ENCODE measurements at places on chromosomes 7 and 10.

- DNase-seq, result no peak
Observed at GRCh38 chr7:106916679-106917078, 51.6 kb downstream of the PIK3CG start.

DNA sequence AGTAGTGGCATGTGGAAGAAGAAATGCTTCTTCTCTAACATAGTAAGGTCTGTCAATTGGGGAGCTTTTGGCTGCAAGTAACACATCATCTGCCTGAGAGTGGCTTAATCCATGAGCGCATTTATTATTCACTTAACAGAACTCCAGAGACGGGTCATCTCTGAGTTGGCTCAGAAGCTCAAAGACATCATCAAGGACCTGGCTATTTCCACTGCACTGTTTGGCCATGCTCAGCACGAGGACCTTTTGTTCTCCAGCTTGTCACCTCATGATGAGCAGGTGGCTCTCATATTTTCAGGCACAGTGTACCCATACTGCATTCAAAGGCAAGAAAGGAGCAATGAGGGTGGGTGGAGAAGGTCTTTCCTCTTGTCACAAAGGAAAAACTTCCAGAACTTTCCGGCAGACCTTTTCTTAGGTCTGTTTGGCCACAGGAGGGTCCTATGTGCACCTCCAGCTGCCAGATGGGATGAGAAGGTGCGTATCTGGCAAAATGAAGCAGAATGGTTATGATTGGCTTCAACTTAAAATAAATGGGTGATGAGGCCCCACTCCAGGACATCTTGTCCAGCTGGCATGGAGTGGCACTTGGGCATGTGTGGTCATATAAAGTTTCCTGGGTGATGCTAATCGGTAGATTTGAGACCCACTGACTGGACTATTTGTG is 55.6 kb upstream of the SHH start:
- no peak for DNase-seq

GRCh38 chr10:7460006-7460405 is 49.2 kb upstream of the SFMBT2 start:
- no peak for DNase-seq

GRCh38 chr7:18573410-18574234 is 78.1 kb downstream of the HDAC9 start:
- no peak for DNase-seq

DNA sequence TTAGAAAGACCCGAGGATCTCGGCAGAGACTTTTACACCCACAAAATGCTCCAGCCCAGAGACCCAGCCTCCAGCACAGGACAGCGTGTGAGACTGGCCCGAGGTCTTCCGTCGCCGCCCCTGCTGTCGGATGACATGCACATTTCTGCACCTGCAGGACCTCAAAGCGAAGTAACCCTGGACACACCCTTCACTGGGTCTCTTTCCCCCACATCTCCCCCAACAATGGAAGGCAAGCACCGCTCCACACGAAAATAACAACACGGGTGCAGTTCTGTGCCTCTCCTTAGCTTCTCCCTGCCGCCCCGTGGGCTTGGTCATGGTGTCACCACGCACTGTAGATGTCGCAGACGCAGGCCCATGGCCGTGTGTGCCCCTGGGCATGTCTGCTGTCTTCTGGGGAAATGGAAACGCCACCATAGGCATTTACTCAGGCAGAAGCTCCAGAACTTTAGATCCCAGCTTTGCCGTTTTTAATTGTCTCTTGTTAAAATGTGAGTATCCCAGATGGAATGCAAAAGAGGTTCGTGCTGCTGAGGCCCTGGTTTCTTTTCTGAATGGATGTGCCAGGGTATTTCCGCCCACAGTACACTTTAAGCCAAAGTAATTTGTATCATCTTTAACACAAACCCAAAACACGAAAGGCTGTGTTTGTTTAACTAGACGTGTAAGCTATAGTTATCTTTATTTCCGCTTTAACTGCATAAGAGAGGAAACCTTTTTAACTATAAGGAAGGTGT is 237.9 kb downstream of the MGMT start:
- no peak for DNase-seq

- no peak for DNase-seq
Observed at GRCh38 chr10:43221419-43222209, 45.3 kb downstream of the RASGEF1A start.

GRCh38 chr10:11594589-11595394 is 16.7 kb downstream of the USP6NL start:
- DNase-seq, result no peak

DNA sequence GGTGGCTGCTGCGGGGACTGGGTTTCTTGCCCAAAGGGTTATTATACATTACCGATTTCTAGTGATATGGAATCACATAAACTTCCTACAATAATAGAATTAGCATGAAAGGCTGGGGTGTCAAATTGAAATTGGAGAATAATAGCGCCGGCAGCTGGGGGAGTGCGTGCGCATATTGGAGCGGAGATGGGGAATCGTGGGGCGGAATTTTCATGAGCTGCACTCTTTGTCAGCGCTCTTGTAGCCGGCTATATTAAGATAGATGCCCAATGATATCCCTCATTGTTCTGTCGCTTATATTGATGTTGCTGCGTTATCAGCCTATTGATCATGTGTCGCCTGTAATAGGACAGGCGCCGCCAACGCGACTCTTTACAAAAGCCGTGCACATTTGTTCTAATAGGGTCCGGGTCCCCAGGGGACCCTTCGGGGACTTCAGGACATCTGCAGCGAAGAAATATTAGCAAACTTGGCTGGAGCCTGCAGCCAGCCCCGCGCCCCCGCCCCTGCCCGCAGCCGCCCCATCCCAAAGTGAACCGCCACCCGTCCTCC is 5.1 kb downstream of the UNCX start:
- no peak for DNase-seq

DNA sequence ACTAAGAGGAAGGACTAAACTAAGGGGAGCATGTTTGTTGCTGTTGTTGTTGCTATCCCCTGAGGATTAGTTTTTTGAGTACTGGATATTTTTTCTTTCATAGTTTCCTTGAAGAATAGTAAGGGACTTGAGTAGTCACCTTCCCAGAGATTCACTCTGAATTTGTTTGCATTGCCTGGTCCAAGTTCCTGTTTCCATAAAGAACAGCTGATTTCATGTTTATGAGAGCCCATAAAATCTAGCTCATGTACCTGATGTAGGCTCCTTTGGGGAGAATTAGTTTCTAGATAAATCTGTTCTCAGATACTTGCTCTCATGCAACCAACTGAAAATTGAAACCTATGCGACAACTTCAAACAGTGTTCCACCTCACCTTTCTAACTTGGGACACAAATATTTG is 464.4 kb upstream of the MBL2 start:
- no peak for DNase-seq

GRCh38 chr7:776992-777727 is 50.1 kb upstream of the PRKAR1B start:
- DNase-seq, result no peak

DNA sequence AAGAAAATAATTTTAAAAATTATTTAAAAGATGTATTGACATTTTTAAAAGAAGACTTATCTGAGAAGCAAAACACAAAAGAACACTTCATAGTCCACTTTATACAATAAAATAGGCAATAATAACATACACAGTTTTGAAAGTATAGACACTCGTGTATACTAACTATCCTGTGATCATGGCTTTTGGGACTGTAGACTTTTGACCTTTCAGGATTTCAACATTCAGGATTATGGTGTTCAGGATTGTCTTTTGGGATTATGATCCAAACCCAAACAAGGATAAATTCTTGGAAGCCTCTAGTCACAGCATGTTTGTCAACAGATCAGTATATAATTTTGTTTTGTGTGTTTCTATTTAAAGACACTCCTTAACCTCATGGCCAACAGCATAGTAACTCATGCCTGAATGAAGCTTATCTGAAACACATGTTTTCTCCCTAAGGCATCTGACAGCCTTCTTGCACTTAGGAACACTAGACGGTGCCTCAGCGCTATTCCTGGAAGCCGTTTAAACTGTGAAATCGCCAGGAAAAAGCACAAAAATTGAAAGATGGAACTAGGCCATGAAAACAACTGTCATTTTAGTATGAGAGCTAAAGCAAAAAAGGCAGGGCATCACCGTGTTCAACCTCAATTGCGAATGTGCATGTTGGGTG is 29.9 kb downstream of the GSAP start:
- DNase-seq, result no peak

DNA sequence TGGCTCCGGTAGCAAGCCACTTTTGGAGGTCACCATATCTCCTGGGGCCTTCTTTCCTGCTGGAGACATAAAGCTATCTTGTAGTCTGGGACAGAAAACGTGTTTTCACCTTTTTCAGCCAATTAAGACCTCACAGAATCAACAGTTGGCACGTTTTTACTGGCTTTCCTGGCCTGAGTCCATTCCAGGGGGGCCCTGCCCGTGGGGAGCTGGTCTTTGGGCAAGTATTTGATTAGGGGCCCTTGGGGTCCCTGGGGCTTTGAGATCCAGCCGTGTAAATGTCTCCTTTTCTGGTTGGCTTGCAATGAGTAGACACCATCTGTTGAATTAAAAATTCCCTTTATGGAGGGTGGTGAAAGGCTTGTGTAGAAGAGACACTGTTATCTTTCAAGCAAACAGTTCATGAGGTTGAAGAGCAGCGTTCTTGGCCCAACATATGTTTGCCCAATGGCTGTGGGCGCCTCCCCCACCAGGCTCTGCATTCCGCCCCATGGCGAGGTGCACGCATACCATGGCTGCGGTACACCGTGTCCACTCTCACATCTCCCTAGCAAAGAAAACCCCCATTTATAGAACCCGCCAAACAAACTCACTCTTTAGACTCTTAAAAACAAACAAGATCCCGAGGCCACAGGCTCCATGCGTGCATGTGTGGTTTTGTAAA is 593.2 kb downstream of the LRMDA start:
- DNase-seq, result no peak

DNA sequence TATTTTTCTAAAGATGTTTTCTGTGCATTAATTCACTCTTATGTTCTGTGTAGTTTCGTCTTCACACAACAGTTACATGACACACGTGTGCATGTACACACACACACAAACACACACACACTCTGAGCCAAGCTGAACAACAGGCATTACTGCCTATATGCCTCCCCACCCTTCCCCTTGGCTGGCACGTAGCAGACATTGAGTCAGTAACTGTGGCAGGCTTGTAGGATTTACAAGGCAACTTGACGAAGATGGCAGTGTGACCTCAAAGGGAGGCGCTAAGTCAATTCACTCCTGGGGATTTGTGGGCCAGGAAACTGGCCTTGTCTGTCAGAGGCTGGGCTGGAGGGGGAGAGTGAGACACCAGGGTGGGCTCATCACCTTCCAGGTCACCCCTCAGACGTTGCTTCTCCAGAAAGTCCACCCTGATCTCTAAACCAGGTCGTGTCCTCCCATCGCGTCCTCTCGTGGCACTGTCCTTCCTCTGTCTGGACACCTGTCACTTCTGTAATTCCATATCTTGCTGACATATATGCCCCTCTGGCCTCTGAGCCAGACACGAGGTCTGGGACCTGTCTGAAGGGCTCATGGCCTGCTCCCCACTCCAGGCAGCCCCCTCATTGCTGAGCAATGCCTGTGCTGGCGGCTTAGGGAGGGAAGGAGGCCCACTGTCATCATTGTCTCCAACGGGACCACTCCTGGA is 41.1 kb upstream of the INPP5A start:
- DNase-seq, result no peak

GRCh38 chr10:100978901-100979195 is 8.4 kb downstream of the MRPL43 start:
- DNase-seq, result no peak

DNA sequence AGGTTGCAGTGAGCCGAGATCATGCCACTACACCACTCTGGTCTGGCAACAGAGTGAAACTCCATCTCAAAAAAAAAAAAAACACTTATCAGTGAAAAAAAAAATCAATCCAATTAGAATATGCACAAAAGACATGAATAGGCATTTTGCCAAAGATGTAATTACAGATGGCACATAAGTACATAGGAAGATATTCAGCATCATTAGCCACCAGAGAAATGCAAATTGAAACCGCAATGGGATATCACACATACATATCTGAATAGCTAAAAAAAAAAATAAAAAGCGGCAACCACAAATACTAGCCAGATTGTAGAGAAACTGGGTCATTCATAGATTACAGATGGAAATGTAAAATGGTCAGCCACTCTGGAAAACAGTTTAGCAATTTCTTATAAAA is 1310.8 kb downstream of the XPNPEP1 start:
- DNase-seq, result no peak

DNA sequence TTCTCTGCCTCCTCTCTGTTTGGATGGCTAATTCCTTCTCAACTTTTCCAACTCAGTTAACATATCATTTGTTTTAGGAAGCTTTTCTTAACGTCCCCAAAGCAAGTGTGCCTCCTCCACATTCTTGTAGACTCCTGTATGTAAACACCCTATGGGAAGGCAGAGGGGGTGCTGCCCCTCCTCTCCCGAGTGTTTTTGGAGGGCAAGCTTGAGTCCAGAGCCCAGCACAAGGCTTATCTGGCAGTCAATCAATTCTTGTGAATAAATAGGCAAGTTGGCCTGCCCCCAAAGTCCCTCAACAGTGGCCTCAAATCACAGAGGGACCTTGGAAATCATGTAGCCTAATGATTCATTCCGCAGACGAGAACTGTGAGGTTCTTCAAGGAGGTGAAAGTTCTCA is 305.6 kb downstream of the RPS24 start:
- no peak for DNase-seq

DNA sequence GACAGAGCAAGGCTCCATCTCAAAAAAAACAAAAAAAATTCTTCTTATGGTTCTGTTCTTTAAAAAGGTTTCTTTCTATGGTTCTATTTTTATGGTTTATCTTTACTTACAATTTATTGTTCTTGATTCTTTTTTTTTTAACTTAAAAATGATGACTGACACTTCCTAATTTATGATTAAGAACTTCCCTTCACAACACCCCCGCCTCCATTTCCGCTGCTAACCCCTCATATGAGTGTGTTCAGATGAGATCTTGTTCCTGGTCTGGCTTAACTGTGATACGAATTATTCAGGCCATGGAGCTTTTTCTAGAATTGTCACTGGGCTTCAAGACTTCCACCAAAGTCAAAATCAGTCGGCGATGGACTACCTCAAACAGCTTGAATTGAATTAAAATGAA is 33.9 kb downstream of the PTER start:
- DNase-seq, result no peak

DNA sequence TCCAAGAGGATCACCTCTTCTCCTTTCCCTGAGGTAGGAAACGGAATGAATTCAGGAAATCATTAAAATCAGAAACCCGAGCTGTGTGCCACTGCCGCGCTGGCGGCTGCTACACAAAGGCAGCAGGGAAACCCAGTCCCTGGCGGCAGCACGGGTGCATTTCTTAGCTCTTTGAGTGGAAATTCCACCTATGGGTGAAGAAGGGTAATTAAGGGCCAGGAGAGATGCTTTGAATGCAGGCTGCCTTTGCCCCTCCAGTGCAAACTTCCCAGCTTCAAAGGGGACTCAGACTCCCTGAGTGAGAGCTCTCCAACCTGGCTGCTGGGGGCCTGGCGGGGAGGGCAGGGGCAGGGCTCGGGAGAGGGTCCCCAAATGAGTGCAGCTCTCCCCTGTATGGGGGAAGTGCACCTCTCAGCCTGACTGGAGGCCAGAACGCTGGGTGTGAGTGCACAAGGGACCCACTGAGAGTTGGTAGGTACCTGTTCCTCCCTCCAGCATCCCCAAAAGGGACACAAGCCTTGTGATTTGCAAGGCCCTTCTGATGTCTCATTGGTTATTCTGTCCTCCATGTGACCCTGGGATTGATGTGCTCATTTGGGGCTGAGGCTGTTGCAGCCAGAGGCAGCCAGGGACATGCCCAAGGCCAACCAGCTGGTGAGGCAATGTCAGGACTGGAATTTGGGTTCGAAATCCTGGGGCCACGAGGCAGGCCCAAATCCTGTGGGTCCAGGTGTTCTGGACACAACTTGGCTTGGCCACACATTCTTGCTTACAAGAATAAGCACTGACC is 16.3 kb upstream of the ZMIZ1 start:
- no peak for DNase-seq

Measured in stimulated activated CD8-positive, alpha-beta memory T cell treated with anti-CD3 and anti-CD28 coated beads, Interleukin-7, amount 100 ng/mL, for 1 hour (primary cell).